ENCODE measurements at places on chromosomes 1 and 21. TPM values are rescaled to one million over a fixed set of nuclear protein-coding genes. Genes with fewer than 3 reads are reported as not detected.

GRCh38 chr1:224641030-224641429 is 24.9 kb downstream of the CNIH3 start:
- no peak for DNase-seq

- DNase-seq = no peak
Observed at GRCh38 chr1:191174298-191174697, 696.6 kb upstream of the BRINP3 start.

DNA sequence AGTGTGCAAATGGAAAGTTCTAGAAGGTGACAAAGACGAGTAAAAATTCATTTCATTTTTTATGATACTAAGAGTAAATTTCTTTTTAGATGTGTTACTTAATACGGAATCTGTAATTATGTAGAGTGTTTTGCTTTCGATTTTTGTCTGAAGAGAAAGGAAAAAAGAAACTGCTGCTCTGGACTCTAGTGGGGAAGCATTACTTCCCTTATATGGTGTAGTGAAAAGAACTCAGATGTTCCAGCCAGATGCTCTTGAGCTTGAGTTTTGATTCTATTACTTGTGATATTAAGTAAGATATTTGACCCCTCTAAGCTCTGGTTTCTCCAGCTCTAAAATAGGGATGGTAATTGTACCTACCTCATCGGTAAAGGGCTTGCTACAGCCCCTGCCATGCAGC is 12.2 kb upstream of the GPR161 start:
- no peak for DNase-seq

Gene BMP8A
- 0.86 TPM for polyA plus RNA-seq

GRCh38 chr1:233615571-233615970 is 1.7 kb downstream of the KCNK1 start:
- DNase-seq = no peak

Gene MRPL55
- polyA plus RNA-seq = 54.9 TPM

GRCh38 chr1:29083317-29084195 is 40.1 kb downstream of the TMEM200B start:
- DNase-seq = peak; percentile 17

GRCh38 chr1:9730096-9730901 is 78.8 kb downstream of the PIK3CD start:
- no peak for DNase-seq

DNA sequence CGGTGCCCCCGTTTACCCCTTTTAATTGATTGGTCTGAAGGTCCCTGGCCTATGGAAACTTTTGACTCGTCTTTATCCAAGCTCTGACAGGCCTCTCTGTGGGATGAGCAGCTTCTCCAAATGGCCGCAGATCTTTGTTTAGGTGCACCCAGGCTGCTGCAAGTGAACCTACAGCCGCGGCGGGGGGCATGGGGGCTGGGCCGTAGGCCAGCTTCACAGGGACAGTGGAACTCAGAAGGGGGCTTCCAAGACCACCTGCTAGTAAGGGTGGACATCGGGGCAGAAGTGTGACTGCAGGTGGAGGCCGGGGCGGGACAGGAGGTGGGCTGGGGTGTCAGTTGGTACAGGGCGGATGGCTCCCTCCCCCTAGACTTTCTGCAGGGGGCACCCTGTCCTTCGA is 257.5 kb downstream of the SIPA1L2 start:
- DNase-seq = no peak
